Endothelial cell of umbilical vein (primary cell): ENCODE measurements at places on chromosomes 12 and 14. TPM values are rescaled to one million over a fixed set of nuclear protein-coding genes. Genes with fewer than 3 reads are reported as not detected.

ACSM4 gene
- total RNA-seq: not detected in 2 replicates

CIT gene
- 50.1 and 61.8 TPM in 2 replicates for total RNA-seq

GPR137C gene
- 3.8 and 5.7 TPM in 2 replicates for total RNA-seq

CEBPE gene
- total RNA-seq: not detected in 2 replicates

SOX5 gene
- 2.9 and 3.5 TPM in 2 replicates for total RNA-seq

DNA sequence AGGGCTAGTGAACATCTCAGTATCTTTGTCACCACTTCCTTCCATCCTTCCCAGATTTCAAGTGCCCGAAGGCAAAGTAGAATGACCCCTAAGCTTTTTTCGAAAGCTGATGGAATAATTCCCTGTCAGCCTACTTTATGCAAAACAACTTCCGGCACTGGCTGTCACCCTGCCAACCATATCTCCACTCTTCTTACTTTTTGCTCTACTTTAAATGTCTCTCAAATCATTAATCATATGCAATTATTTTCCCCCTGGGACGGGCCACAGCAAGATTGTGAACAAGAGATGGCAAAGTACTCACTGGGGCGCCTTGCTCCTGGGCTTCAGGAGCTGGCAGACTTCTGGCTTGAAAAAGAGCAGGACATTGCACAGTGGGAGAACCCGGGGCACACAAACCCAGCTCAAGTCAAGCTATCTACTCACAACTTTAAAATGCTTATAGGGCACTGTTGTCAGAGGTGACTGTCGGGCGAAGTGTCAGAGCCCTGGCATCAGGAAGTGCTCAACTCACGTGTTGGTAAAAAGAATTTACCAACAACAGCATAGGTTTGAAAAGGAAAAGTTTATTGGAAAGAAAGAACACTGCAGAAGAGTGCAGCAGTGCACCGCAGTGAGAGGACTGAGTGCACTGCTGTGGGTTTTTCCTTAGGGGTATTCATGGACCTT is 373.5 kb downstream of the PAWR start:
- DNase-seq: no peak

- no peak for DNase-seq
Observed at GRCh38 chr12:31009976-31010375, 63.7 kb upstream of the DDX11 start.

GRCh38 chr12:84712747-84713146 is 199.9 kb downstream of the SLC6A15 start:
- no peak for DNase-seq

GRCh38 chr12:3275171-3276041 is 198.2 kb downstream of the TSPAN9 start:
- peak; percentile 48 for DNase-seq

- DNase-seq: no peak
Observed at GRCh38 chr12:132605892-132606291, 4.5 kb downstream of the LRCOL1 start.

DNA sequence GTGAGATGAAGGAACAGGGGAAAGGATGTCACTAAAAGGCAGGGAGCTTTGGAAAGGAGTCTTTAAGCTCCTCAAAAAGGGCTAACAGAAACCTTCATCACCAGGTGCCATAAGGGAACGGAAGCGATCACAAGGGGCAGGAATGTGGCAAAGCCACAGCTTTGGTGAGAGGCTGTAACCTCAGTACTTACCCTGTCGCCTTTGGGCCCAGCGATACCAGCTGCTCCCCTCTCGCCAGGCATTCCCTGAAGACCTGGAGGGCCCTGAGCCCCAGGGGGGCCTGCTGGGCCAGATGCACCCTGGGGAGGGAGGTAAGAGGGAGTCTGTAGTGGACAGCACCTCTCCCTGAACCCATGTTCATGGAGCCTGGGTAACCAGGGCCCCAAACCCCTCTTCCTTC is 18.9 kb downstream of the TMEM106C start:
- no peak for DNase-seq

- DNase-seq: peak; percentile 58
Observed at GRCh38 chr12:31591380-31591901, 505 bp upstream of the DENND5B start.

GRCh38 chr12:53461059-53461458 is 9.2 kb downstream of the PCBP2 start:
- DNase-seq: no peak

DNA sequence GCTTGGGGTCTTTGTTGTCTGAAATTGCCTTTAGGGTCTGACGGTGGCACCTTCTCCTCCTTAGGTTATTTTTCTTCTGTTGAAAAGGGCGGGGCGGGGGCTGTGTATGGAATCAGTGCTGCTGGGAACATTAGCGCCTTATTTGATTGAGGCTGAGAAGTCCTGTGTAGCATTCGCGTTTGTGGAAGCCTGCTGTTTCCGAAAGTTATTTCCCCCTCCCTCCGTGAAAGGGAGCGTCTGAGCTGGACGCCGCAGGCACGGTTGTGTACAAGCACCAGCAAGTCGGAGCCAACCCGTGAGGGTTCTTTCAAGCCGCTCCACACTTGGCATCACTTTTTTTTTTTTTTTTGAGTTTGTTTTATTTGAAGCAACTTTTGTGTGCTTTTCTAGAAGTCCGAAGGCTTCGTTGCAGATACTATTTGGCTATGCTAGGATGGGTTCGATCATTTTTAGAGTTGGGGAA is 1.1 kb downstream of the SYNE2 start:
- DNase-seq: peak; percentile 80
